ENCODE measurements at places on chromosomes 6 and 20.
A peak's percentile ranks its signal among the peaks of the same experiment; 100 is the strongest.

- DNase-seq, result no peak
These were observed 529.1 kb upstream of the CITED2 start for GRCh38 chr6:139903411-139904157.

- peak; percentile 50 for DNase-seq
These were observed 248.4 kb downstream of the PACRG start for GRCh38 chr6:162976141-162976540.

- DNase-seq, result no peak
These were observed 916.0 kb upstream of the FLRT3 start for GRCh38 chr20:15253431-15253830.

DNA sequence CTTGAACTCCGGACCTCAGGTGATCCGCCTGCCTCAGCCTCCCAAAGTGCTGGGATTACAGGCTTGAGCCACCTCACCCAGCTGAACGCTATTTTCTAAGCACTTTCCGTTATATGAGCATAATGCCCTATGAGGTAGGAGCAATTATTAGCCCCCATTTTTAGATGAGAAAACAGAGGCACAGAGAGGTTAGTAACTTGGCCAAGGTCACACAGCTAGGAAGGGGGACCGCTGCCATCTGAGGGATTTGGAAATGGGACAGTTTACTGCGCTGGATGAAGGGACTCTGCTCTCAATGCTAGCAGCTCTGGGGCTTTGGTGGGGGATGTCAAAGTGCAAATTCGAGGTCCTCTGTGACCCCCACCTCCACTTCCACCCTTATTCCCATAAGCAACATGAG lies 62.5 kb downstream of the BCAS4 start:
- no peak for DNase-seq

- DNase-seq, result peak; percentile 38
These were observed 725 bp downstream of the EEF1A1 start for GRCh38 chr6:73519926-73520687.

Measured in SK-N-DZ (cell line).